Right renal pelvis (tissue), 4 donors: ENCODE measurements at places on chromosomes 11 and 22.

GRCh38 chr22:25002241-25002985 lies 49.9 kb downstream of the KIAA1671 start:
- no peak for DNase-seq

DNA sequence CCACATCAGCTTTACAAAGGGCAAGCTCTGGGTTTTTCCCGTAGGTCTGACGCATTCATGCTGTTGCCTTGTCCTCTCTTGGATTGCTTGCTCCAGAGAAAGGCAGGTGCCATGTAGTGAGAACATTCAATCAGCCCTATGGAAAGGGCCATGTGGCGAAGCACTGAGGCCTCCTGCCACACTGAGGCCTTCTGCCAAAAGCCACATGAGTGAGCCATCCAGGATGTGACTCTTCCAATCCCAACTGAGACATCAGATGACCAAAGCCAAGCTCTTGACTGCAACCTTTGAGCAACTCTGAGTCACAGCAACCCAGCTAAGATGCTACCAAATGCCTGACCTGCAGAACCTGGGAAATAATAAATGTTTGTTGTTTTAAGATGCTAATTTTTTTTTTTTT lies 9.0 kb upstream of the PANX3 start:
- no peak for DNase-seq

DNA sequence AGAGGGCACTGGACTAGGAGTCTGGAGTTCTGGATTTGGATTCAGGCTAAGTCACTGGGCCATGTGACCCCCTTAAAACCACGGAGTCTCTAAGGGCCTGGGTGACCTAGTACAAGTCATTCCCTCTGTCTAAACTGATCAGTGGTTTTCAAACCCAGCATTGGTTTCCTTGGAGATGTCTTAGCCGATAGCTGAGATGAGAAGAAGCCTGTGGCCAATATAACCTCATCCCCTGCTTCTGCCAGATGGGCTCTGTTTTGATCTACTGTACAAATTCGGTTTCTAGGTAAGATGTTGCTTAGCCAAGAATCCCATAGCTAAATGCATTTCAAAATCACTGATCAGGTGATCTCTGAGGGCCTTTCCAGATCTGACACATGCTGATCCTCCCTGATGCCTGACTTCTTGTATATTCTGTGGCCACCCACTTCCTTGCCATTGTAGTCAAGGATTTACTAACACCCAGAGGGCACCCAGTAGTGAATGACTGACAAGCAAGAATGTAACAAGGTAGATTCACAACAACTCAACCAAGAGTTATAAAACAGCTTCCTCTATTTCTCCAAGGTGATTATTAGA lies 53.1 kb downstream of the GALNT18 start:
- DNase-seq: no peak

DNA sequence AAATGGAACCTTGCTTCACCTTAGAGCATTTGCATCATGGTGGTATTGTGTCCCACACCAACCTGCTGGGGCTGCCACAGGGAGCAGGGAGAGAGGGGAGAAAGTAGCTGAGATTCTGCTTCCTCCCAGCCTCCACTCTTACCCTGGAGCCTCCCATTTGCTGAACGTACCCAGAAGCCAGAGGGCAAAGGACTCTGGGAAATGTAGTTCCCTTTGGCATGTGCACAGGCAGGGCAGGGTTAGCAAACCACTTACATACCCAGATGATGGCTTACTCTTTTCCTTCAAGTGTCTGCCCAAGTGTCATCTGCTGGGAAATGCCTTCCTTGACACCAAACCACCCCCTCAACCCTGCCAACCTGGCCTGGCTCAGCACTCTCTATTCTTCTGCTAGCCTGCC lies 16.9 kb downstream of the SMIM38 start:
- DNase-seq: no peak

- DNase-seq: peak; percentile 79
Measured at GRCh38 chr11:8810540-8811301, 100.3 kb upstream of the AKIP1 start.

GRCh38 chr22:27127911-27128310 lies 470.5 kb downstream of the MIAT start:
- no peak for DNase-seq

DNA sequence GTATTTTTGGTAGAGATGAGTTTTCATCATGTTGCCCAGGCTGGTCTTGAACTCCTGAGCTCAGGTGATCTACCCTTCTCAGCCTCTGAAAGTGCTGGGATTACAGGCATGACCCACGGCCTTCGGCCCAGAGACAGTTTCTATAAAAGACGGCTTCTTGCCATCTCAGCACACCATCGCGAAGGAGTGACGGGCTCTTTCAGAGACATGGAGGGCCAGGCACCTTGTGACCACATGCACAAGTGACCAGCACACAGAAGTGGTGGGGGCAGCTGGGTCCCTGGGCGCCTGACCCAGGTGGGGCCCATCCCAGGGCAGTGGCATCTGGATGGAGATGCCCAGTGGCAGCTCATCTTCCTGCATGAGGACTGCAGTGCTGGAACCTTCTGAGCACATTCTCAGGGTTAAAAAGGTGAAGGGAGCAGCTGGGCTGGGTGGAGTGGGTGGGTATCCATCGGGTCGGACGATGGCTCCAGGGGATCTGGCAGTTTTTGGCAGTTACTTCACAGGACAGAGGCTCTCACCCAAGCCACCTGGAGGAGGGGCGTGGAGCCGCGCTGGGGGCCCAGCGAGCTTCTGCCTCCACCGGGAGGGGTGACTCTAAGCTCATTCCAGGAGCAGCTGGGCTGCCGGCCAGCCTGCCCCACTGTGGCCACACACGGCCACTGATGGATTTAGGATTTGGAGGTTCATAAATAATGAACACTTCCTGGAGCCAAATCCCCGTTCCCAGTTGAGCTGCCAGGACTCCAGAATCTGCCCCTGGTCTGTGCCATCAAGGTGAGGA lies 373.0 kb downstream of the CTTN start:
- DNase-seq: no peak

GRCh38 chr22:46308283-46308988 lies 11.8 kb downstream of the GTSE1 start:
- DNase-seq: no peak

GRCh38 chr11:65524014-65524740 lies 706 bp upstream of the SCYL1 start:
- DNase-seq: no peak

DNA sequence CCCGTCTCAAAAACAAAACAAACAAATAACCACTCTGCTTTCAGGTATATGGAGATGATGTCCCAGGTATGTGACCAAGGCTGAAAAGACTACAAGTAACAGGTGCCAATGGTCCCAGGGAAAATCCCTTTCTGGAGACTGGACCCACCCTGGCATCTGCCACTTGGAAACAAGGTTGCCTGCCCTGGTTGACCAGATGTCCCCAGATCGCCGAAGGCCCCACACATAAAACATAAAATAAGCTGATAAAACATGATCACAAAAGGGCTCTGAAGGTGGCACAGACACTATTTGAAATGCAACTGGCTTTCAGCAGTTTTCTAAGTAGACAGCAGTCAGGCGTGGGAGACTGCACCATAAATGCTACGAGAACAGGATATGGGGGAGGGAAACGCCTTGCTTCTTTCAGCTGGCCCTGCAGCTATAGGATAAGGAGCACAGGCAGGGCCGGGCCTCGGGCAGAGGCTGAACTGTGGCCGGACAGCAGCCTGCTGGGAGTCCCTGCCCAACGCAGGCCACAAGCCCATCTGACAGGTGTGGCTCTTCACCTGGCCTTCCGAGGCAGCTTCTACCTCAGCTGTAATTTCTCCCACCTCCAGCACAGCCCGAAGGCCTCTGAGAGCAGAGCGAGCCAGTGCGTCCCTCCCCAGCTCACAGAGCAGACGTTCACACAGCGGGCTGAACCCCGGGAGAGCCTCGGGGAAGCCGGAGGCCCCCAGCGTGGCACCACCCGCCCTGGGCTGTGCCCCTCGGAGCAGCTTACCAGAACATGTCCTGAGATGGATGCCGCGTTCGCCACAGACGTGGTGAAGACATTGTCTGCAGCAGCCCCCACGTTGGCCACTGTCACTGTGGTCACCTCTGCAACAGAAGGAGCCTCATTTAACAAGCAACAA lies 4.0 kb downstream of the DEAF1 start:
- no peak for DNase-seq

DNA sequence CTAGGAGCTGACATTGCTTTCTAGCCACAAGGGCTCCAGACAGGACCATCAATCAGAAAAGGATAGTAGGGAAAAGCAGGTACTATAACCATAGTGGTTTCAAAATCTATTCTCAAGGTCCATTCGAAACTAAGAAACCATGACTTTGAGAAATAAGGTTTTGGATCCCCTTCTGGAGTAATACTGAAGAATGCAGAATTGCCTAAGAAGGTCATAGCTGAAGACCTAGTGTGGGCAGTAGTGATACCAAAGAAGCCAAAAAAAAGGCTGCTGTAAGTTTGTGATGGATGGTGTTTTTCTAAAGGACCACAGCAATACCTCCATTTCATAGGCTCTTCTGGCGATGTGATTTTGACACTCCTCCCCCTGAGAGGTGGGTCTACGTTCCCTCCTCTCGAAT lies 163.1 kb downstream of the MAML2 start:
- DNase-seq: no peak

DNA sequence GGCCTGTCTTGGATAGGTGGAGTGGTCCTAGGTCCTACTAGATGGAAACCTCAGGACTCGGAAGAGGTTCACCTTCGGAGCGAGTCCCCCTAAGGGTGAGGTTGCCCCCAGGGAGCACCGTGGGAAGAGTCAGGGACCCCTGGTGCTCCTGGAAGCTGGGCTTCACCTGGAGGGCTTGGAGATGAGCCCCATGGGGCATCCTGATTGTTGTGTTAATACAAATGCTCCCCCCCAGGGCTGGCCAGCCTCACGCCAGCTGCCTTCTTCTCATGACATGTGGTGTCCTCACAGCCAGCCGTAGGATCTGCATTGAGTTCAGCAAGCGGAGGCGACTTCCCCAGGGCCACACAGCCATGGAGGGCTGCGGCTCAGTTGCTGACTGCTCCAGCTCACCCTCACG lies 1487.5 kb downstream of the BRD1 start:
- no peak for DNase-seq

DNA sequence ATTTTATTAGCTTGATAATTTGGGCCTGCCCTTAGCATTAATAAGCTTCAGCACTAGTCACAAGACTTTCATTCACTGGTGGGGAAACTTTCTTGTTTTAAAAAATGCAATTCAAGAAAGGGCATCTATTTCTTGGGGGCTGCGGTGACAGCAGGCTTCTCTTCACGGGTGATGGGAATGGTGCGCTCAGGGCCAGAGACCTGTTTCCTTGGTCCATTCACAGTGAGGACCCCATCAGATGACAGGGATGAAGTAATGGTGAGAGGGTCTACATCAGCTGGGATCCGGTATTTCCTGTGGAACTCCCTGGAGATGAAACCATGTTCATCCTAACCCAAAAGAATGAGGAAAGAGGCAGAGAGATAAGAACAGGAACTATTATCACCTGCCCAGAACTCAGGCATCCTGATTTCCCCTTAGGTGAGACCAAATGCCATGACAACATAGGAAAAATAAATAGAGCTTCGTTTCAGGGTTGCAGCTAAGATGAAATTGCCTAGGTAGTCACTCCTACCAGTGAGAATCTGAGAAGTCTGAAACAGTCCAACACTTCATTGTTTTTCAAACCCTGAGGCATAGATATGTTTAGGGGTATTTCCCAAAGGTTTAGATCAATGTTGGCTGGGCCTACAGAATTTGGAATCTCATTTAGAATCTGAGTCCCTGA lies 2.8 kb downstream of the CRYAB start:
- no peak for DNase-seq

DNA sequence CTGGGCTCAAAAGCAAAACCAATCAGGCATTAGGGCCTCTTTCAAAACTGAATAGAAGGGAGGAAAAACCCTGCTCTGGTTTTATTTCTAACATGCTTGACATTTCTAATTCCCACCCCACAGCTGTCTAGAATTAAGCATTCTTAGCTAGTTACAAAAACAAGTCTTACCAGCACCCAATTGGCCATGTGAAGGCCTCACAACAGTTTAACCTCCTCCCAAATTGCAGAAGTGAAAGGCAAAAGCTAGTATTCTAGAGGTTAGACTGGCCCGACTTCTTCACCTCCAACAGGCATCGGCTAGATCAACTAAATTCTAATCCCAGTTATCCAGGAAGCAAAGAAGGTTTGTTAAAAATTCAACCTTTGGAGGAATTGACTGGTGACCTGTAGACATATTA lies 6.5 kb downstream of the SF1 start:
- no peak for DNase-seq

DNA sequence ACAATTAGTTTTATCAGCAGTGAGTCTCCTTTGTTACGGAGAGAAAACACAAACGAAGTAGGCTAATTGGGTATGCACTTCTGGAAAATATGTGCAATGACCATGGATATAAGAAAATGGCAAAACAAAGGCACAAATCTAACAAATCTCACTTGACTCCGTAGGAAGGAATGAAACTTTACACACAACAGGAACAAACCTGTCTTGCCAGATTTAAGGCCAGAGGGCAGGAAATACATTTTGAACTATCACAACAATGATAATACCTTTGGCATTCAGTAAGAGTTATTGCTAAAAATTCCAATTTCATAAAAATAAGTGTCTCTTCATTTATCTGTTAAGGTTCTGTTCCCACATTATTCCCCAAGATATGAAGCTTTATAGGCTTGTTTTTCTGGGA lies 36.6 kb downstream of the SLC25A17 start:
- no peak for DNase-seq

- DNase-seq: no peak
Measured at GRCh38 chr22:37254867-37255233, 10.8 kb upstream of the RAC2 start.

GRCh38 chr11:2886936-2887335 lies 1.4 kb upstream of the CDKN1C start:
- no peak for DNase-seq
